ENCODE measurements at places on chromosomes 1 and 21.

- no peak for DNase-seq
These were observed 85.0 kb upstream of the LYST start for GRCh38 chr1:235951661-235952060.

DNA sequence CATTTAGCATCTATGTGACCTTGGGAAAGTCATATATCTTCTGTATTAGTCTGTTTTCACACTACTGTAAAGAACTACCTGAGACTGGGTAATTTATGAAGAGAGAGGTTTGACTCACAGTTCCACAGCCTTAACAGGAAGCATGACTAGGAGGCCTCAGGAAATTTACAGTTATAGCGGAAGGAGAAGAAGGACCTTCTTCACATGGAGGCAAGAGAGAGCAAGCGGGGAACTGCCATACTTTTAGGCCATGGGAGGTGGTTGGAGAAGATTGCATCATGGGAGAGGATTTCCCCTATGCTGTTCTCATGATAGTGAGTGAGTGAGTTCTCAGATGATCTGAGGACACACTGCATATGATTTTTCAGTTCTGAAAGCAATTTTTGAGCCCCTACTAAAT is 87.9 kb downstream of the CLEC20A start:
- DNase-seq = no peak

GRCh38 chr1:41812051-41812450 is 106.7 kb downstream of the HIVEP3 start:
- DNase-seq = peak; percentile 31

DNA sequence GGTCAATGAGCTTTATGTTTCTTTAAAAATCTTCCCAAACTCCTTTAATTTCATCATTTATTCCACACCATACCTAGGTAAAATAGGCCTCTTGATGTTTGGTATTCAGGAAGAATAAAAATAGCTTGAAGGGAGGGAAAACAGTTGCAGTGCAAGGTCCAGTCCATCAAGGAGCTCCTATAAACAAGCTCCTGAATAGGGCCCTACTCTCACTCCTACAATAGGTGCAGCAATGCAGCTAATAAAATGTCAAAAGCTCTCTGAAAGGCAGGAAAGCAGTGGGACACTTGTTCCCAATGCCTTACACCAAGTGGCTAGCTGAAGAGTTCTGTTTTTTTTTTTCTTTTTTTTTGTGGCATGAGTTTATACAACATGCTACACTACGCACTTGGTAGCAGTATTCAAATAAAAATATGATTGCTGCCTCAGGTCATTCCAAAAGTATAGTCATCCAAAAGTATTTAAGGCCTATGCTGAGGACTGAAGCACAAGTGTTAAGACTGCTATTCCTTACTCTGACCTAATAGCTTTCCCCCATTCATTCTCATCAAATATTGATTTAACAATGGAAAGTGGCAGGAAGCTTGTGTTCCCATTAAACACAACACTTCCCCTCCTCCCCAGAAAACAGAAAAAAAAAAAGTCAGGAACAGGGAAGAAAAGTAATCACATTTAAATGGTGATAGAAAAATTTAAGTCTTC is 9.8 kb downstream of the TEX38 start:
- DNase-seq = no peak

GRCh38 chr1:234839663-234840062 is 229.7 kb upstream of the IRF2BP2 start:
- no peak for DNase-seq

DNA sequence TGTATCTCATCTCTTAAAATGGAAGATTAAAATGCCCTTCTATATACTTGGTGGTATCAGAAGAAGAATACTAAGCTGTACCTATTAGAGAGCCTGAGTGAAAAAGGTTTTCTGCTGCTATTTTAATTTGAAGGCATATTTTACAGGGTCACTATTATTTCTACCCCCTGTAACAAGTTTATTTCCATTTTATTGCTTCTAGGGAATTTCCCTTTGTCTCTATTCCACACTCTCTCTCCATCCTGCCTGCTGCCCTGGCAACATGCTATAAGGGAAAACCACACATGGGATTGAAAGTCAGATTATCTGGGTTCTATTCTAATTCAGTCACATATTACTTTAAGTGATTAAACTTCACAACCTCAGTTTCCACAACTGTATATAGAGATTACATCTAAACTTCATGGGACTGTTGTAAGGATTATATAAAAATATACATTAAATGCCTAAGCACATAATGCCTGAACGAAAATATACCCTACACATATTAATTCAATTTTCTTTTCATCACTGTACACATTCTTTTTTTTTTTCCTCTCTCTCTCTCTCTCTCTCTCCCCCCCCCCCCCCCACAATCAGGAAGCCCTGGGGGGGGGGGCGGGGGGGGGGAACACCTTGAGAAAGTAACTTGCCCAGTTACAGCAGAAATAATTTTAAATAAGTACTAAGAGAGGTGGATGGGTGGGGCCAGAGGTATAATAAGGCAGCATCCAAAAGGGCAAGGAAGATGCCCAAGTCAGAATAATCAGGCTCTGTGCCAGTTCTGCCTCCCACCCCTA is 51.5 kb downstream of the LUZP1 start:
- DNase-seq = no peak

GRCh38 chr1:51264451-51264850 is 28.4 kb downstream of the RNF11 start:
- DNase-seq = peak; percentile 25

DNA sequence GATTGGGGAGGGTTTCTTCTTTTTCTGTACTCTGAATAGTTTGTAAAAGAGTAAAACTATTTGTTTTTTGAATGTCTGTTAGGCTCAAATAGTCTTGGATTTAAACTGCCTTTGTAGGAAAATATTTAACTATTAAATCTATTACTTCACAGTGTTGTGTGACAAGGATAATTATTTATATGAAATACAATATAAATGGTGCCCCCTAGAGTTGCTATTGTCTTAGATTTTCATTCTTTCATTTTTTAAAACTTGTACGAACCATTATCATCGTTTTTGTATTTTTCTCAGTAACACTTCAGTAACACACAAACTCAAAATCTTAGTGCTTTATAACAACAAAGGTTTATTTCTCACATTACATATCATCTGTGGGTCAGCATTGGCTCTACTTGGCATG is 37.4 kb downstream of the C1orf185 start:
- DNase-seq = no peak

DNA sequence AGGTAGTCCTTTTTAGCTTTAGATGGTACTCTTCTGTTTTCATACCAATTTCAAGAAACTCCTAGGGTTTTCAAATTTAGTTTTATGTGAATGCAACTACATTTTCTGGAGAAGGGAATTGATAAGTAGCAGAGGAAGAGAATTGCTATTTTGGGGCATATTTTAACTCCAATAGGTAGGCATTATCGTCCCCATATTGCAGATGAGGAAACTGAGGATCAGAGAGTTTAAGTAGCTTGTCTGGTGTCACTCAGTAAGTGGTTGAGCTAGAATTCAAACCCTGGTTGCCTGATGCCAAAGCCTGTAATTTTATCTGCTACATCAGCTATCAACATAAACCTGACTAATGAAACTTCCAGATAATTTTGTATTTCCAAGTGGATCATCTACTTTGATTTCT is 1.9 kb downstream of the NFYC start:
- no peak for DNase-seq

DNA sequence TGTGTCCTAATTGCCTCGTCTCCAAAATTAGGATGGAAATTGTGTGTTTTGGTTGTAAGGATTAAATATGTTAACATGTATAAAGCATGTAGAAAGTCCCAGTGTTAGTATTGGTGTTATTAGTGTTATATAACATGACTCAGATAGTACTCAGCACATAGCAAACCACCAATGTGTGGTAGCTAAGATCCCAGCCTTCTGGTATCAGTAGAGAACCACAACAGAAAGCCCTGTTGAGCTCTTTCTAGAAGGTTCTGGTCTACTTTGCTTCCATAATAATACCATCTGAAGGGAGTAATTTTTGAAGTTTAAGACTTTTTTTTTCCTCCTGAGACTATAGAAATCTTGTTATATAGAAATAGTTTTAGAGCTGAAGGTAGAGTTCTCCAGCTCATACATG is 259.3 kb upstream of the SGIP1 start:
- DNase-seq = no peak

DNA sequence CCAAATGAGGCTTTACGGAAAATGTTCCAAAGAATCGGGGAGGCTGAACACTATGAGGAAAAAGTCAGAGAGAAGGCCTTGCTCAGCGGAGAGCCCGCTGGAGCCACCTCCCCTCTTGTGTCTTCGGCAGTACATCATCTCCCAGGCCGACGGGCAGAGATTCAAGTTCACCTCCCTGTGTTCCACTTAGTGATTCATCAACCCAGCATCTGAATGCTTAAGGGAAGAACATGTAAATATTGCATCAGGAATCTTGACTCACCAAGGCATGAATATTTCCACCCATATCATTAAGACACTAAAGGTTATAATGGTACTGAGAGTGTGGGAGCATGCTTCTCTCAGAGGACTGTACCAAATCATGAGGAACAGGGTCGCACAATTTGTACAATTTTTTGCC is 172.5 kb downstream of the ST6GALNAC5 start:
- peak; percentile 62 for DNase-seq

DNA sequence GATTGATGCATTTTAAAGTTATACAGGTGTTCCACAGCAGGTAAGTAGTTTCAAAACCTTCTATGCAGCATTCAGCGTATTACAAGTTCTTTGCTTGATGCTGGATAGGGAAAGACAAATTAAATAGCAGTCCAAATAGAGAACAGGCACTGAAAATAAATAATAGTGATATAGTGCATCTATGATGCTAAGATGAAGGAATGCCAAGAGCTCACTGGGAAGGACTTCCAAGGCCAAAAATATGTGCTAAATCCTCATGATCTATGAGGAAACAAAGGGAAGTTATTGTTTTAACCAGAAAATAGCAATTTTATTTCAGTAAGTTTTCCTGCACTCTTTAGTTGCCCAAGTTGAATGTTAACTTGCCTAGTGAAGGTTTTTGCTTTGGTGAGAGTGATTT is 127.8 kb upstream of the GREM2 start:
- DNase-seq = no peak

GRCh38 chr1:4654764-4655673 is 610 bp downstream of the AJAP1 start:
- DNase-seq = peak; percentile 37

- no peak for DNase-seq
These were observed 100.1 kb upstream of the SLC2A1 start for GRCh38 chr1:43058545-43059360.

- no peak for DNase-seq
These were observed 108.0 kb downstream of the SGIP1 start for GRCh38 chr1:66641891-66642473.

DNA sequence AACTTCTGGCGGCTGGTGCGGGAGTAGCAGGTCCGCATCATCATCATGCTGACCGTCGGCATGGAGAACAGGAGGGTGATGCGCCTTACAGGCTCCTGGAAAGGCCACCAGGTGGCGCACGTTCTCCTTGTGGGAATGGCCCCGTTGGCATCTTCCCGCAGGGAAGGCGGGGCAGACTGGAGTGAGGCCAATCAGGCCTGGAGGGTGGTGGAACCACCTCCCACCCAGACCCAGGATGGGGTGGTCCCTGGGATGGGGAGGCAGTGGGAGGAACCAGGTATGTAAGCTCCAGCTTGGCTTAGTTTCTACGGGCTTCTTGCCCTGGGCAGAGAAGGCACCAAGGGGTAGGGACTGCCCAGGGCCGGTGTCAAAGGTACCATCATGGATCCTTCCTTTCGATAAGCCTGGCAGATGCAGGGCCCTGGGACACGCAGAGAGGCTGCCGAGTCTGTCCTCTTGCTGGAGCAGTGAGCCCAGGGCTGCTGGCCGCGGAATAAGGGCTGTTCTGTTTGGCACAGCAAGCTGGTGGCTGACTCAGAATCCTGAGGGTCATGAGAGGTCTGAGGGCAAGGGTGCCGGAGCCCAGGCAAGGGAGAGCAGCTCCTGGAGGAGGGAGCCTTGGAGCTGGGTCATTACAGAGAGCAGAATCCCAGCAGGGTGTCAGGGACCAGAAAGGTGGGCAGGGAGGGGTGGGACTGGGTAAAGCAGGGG is 8.7 kb upstream of the LGR6 start:
- peak; percentile 88 for DNase-seq

- no peak for DNase-seq
These were observed 91.6 kb upstream of the COL6A1 start for GRCh38 chr21:45889961-45890360.

DNA sequence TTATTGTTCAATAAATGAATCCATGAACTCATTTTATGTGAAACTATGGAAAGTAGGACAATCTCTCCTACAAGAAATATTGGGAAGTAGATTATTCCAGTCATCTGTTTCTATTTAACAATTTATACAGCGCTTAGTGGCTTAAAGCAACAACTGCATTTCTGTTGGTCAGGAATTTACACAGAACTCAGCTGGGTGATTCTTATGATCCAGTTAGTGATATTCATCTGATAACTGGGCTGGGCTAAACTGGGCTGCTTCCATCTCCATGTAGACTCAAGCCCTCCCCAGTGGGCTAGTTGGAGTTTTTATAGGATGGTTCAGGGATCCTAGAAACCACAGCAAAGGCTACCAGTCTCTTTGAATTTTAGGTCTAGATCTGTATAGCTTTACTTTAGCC is 497.9 kb upstream of the NEGR1 start:
- DNase-seq = no peak

GRCh38 chr1:167297222-167298214 is 76.8 kb downstream of the POU2F1 start:
- no peak for DNase-seq

DNA sequence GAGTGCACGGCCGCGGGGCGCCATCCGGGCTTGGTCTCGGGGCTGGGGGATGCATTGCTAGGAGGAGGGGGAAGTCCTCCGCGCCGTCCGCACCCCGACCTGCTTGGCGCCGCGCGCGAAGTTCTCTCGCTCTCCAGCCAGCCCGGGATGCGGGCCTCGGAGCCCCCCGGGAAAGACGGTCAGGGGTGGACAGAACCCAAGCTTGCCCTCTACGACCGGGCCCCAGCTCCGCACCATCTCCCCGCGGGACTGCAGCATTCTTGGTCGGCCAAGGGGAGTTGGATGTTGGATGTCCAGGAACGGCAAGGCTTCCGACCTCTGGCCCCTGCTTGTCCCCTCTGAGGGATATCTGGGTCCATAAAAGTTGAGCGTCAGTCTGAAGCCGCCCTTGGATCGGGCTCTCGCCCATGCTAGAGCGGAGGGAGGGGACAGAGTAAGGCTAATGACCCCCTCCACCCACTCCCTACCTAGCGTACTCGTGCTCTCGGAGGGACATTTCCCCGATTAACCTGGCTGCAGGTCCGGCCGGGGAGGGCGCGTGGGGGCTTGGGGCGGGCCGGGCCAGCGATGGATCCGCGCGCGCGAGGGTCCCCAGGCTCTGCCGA is 522 bp downstream of the DISP3 start:
- no peak for DNase-seq

All from Caki2 (cell line).